ENCODE measurements at places on chromosomes 3 and 15. TPM values are rescaled to one million over a fixed set of nuclear protein-coding genes. Genes with fewer than 3 reads are reported as not detected.

RTP4 gene
- 5.9 TPM for total RNA-seq

GRIP2 gene
- total RNA-seq, result 0.49 TPM

GRCh38 chr15:88657326-88658069 is 18.7 kb downstream of the ISG20 start:
- no peak for DNase-seq

- DNase-seq, result no peak
Observed at GRCh38 chr3:110414855-110415254, 656.8 kb upstream of the NECTIN3 start.

UBE2Q2 gene
- total RNA-seq, result 16.0 TPM

GRCh38 chr15:26098801-26099200 is 235.7 kb upstream of the ATP10A start:
- DNase-seq, result no peak

GRCh38 chr15:68983961-68984481 is 30.5 kb upstream of the NOX5 start:
- DNase-seq, result no peak

RLBP1 gene
- not detected for total RNA-seq

- DNase-seq, result peak; percentile 24
Observed at GRCh38 chr3:134809427-134810051, 14.5 kb downstream of the EPHB1 start.

DNA sequence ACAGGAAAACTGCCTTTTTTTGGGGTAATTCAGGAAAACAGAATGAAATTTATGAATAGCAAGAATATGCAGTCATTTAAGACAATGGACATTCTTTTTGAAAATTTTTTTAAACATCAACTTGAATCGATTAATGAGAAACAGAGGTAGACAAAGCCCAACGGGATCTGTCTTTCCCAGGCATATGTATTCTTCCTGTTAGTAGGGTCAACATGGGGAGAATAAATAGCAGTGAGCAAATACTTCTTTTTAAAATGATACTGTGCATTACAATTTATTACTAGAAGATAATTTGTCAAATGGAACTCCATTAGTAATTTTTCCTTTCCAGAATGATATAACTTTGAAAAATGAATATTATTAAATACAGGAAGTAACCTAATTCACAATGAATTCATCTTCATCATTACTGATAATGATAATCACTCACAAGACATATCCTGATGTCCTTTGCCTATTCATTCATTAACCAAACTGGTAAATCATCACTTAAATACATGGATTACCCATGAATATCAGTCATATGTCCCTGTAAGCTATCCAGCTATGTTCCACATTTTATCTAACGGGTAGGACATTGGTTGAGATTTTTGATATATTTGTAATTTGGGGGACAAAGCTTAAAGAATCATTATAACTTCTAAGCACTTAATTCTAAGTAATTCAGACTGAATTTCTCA is 209.2 kb upstream of the CDIN1 start:
- no peak for DNase-seq

DNA sequence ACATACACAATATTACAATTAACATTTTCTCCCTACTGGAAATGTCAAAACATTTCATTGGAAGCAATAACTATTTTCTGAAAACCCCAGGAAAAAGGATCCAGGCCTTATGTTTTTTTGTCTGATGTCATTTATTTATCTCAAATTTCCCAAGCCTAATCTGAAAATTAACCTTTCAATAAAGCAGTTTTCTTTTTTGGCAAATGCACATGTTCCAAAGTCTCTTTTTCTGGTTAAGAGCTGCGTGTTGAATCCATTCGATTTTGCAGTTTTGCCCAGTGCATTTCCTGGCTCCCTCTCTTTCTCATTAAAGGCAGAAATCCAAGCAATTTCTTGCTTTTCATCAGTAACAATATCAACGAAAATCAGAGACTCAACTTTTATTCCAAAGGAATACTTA is 222.3 kb downstream of the NR1D2 start:
- DNase-seq, result no peak

DNA sequence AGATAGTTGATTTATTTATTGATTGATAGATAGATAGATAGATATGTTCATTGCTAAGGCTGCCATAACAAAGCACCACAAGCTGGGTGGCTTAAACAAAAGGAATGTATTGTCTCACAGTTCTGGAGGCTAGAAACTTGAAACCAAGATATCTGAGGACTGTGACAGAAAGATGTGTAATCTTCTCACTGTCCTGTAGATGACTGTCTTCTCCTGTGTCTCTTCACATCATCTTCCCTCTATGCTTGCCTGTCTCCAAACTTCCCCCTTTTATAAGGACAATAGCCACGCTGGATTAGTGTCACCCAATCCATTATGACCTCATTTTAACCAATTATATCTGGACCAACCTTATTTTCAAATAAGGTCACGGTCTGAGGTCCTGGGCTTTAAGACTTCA is 40.9 kb downstream of the GNB4 start:
- DNase-seq, result no peak

DNA sequence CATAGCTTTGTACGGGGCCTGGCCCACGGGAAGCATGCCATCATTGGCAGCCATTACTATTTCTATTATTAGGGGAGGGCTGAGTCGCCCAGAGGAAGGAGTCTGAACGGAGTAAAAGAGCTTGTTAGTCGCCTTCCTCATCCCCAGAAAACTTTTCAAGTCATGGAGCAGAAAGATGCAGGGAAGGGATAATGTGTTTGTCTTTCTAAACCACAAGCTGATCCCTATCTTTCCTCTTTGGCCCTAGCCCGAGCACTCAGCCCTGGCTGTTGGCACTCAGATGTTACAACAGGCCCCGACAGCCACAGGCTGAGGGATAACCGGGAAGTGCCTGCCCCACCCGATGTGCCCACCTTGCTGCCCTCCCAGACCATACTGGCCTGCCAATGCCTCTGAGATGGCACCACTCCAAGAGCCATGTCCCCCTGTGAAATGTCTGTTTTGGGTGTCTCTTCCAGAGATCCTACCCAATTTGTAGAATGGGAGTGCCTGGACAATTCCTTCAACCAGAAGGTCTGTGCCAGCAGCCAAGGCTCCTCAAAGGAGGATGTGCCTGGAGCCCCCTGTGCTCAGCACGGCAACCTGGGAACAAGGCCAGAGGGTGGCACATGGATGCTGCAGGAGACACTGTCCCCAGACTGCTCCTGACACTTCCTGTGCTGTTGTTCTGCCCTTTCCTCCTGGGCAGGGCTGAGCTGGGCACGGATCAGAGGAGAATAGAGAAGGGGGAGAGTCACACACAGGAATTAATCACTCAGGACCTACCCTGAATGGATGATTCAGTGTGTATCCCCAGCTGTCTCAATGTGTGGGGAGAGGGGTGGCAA is 10.8 kb downstream of the PAK6 start:
- DNase-seq, result no peak

GRCh38 chr3:71987828-71988227 is 202.9 kb upstream of the PROK2 start:
- DNase-seq, result no peak

RAB8B gene
- 11.3 TPM for total RNA-seq

DNA sequence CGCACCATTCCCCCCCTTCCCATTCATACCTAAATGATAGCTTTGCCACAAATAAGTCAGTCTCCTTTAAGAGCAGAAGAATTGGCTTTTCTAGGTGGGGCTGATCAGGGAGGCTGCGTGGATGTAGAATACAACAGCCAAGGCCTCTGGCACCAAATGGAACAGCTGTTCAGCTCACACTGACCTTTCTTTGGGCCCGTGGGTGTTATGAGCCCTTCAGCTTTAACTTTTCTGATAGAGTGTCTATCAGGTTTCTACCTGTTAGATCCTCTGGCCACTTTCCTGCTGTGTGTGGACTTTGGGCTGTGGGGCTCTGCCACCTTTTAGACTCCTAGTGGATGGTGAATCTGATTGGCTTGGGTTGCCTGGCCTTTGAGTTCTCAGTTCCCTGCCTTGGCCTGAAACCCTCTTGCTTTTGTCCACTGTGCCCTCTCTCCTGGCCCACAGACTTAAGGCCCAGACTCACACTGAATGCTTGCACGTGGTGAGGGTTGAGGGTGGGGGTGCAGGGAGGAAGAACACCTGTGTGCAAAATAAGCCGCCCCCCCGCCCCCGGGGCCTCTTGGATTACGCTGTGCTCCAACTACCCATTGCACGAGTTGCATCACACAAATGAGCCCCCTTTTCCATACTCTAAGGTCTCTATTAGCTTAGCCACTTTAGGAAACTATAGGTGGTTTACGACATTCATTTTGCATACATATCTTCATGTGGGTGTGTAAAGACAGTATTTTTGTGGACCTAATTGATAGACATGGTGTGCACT is 1.3 kb upstream of the RFX7 start:
- peak; percentile 40 for DNase-seq

- DNase-seq, result no peak
Observed at GRCh38 chr3:85495602-85496001, 536.8 kb downstream of the CADM2 start.

DNA sequence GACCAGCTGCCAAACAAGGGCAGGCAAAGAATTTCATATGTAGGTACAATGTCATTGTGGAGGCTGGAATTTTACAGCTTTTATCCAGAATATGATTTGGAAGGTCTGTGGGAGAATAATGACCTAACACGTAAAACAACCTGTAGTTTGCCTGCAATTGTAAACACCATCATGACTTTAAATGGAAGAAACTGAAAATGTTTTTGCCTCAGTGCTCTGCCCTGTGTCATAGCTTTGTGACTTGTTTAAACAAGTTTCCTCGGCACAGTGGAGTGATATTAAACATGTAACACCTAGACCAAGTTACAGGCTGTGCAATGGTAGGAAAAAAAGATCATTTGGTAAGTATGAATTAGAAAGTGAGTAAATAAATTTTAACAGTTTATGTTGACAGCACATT is 171.6 kb upstream of the MBNL1 start:
- no peak for DNase-seq

IREB2 gene
- total RNA-seq, result 65.2 TPM

PPP1R14D gene
- total RNA-seq, result 171 TPM

DNA sequence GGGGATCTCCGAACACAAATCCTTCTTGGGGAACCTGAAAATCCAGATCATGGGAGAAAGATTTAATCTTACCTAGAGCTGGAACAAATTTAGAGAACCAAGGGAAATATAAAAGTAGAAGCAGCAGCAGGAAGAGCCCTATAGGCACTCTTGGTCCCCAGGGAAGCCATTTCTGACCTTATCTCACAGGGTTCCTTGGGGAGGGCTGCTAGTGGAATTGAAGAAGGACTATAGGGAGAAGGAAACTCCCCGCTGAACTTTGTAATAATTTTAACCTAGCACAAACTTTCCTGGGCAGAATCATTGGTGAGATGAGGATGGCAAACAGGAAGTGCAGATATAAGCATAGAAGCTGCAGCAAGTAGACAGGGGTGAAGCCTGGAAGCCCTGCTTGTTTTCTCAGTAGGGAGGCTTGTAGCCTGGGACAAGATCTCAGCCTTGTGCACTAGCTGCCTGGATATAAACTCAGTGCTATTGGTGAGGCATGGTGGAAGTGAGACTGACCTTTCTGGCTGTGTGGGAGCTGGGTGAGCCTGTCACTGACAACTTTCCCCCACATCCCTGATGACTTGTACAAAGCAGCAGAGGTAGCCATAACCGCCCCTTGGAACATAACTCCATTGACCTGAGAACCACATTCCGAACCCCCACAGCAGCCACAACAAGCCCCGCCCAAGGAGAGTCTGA is 343.0 kb upstream of the TGFBR2 start:
- no peak for DNase-seq

RETNLB gene
- total RNA-seq, result 89.0 TPM

DNA sequence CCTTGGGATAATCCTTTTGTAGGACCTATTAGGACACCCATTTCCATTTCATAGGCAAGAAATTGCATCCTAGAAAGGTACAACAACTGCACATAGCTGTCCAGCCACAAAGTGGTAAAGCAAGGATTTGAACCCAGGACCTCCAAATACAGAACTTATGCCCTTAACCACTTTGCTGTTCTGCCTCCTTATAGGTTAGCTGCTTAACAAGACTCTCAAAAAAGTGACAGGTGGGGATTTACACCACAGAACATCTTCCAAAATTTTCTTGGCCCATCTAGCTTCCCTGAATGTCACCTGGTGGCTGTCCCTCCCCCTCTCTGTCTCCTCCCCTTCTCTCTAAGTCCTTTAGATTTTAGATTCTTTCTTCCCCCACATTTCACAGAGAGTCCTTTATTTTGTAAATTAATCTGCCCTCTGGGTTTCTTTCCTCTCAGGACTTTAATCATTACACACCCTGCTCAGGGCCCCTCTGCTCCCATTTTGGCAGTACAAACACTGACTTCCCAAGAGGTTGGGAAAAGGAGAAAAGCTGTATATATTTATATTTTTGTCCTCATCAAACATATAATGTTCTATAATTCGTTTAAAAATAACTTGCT is 120.6 kb downstream of the CPNE4 start:
- no peak for DNase-seq

SCN5A gene
- total RNA-seq, result 0.43 TPM

GRCh38 chr3:13496879-13497278 is 16.8 kb downstream of the HDAC11 start:
- no peak for DNase-seq

DNA sequence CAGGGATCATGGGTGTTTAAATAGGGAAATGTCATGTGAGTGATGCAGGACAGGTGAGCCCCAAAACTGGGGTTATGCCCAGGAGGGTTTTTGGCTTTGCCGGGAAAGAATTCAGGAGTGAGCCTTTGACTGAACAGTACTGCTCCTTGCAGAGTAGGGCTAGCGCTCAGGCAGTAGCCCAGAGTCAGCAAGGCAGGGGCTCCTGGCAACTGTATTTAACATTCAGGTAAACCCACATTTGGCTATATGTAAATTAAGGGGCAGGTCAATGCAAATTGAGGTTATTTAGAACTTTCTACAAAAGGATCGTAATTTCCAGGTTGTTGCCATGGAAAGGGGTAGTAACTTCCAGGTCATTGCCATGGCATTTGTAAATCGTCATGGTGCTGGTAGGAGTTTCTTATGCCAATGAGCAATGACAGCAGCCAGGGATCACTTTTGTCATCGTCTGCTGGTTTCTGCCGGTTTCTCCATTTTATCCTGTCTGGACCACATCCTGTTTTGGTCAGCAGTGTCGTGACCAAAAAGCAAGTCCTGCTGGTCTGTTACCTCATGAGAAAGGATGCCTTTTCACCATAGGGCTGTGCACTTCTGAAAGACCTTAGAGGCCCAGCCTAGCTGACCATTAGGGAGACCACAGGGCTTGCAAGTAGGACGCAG is 24.3 kb downstream of the MTHFS start:
- no peak for DNase-seq

DNA sequence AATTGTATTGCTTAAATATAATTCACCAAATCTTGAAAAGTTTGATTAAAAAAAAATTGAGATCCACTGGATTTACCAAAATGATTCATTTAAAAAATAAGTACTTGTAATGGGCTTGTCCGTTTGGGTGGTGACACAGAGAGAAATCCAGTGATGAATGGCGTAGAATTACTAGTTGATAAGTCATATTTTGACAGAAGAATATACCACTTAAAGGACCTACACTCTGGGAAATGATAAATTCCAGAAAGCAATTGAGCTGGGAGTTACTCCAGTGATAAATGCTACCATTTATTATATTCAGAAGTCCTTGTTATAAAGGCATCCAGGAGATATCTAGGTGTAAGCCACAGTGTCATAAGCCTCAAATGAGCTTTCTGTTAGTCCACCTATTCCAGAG is 141.8 kb upstream of the CFAP20DC start:
- DNase-seq, result no peak

Data from left colon (tissue), 2 donors.